ENCODE measurements at places on chromosomes 1 and 21. TPM values are rescaled to one million over a fixed set of nuclear protein-coding genes. Genes with fewer than 3 reads are reported as not detected.

Gene AMPD1
- 0.07 TPM for total RNA-seq

Gene RGS4
- 20.8 TPM for total RNA-seq

Gene OSBPL9
- 85.1 TPM for total RNA-seq

Gene TDRD5
- 0.34 TPM for total RNA-seq

Gene LENEP
- total RNA-seq = not detected

Gene CRNN
- total RNA-seq = not detected

Gene CFHR5
- total RNA-seq = not detected

Gene FCRLB
- 2.6 TPM for total RNA-seq

- DNase-seq = no peak
Observed at GRCh38 chr1:2443277-2444137, 31.1 kb upstream of the PEX10 start.

DNA sequence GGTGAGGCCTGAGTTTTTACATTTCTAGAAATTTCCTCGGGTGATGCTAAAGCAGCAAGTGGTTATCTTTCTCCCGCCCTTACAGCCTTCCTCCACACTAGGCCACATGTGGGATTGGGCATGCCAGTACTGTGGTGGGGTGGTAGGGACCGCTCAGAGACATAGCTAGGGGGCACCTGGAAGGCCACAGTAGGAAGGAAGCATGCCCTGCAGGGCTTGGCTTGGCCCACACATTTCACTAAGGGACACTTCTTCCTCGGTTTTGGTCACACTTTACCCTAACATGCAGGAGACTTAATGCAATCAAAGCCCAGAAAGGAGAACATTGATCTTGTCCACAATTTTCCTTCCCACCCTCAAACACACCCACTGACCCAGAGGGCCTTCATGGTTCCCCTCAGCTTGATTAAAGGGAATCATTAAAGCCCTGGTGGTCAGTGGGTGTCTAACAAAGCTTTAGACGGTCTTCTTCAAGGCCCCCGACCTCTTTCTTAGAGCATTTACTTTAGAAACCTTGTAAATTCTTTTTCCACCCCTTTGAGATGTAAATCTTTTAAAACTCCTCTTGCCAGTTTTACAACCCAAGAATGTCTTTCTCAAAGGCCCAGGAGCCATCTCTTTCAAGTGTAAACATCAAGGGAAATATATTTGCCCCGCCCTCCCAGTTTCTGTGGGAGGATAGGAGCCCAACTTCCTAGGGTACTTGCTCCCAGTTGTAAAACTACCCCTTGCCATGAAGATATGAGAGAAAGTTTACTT is 246.4 kb upstream of the PTBP2 start:
- no peak for DNase-seq

GRCh38 chr1:12138196-12139168 is 28.3 kb upstream of the TNFRSF1B start:
- no peak for DNase-seq

DNA sequence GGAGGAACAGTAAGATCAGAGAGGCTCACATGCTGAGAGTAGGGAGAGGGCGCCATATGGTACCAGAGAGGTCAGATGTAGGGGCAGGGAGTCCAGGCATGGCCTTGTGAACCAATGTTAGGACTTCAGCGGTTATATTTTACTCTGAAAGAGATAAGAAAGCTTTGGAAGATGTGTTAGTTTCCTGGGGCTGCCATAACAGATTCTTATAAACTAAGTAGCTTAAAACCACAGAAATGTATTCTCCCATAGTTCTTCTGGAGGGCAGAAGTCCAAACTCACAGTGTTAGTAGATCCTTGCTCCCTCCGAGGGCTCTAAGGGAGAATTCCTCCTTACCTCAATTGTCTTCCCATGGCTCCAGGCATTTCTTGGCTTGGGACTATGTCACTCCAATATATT is 502.5 kb upstream of the ADGRL2 start:
- no peak for DNase-seq

GRCh38 chr1:184701816-184702215 is 52.8 kb downstream of the EDEM3 start:
- no peak for DNase-seq

GRCh38 chr1:40755067-40755466 is 28.5 kb upstream of the KCNQ4 start:
- no peak for DNase-seq

DNA sequence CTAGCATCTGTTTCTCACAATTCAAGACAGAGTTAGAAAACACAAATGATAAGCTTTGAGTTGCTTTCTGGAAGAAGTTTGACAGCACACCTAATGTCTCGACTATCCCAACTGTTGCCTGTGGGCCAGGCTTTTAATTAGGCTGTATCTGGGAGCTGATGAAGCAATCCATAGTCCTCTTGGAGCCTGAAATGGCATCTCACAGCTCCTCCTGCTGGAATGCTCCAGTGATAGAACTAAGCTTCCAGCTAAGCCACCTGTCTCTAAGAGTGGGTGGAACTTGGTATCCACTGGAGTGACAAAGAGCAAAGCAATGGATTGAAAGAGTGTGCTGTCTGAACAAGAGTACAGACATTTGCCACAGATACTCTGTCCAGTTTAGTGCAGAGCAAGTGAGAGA is 605.3 kb upstream of the NR5A2 start:
- DNase-seq = no peak

Measured in kidney epithelial cell (primary cell).